ENCODE measurements at places on chromosomes 6 and 20. TPM values are rescaled to one million over a fixed set of nuclear protein-coding genes. Genes with fewer than 3 reads are reported as not detected.

LY6G6D gene
- not detected for total RNA-seq

OR2B6 gene
- not detected for total RNA-seq

TMEM63B gene
- 32.7 TPM for total RNA-seq

MTFR2 gene
- 0.75 TPM for total RNA-seq

DXO gene
- total RNA-seq = 29.3 TPM

TAAR9 gene
- not detected for total RNA-seq

KIF13A gene
- total RNA-seq = 57.7 TPM

OSBPL2 gene
- 130 TPM for total RNA-seq

HAO1 gene
- not detected for total RNA-seq

LZTS3 gene
- 10.1 TPM for total RNA-seq

CALHM5 gene
- total RNA-seq = 1.7 TPM

DEFB132 gene
- not detected for total RNA-seq

PLCB4 gene
- total RNA-seq = 22.9 TPM

YWHAB gene
- total RNA-seq = 314 TPM

SEMG1 gene
- total RNA-seq = not detected

PLN gene
- 89.3 TPM for total RNA-seq

ADGB gene
- not detected for total RNA-seq

MICB gene
- 2.9 TPM for total RNA-seq

MMUT gene
- total RNA-seq = 24.4 TPM

CLIC5 gene
- total RNA-seq = 8.0 TPM

CD109 gene
- 6.0 TPM for total RNA-seq

SNAP25 gene
- 16.3 TPM for total RNA-seq

RSPO4 gene
- not detected for total RNA-seq

OR2J3 gene
- not detected for total RNA-seq

Data from ureter (tissue), 1 donor.